ENCODE measurements at places on chromosomes 1 and 21. TPM values are rescaled to one million over a fixed set of nuclear protein-coding genes. Genes with fewer than 3 reads are reported as not detected.

Gene GPR37L1
- total RNA-seq, result not detected

Gene ZFP69B
- total RNA-seq, result 10.4 TPM

Gene DMBX1
- total RNA-seq, result not detected

- no peak for DNase-seq
Measured at GRCh38 chr21:22223385-22223784, 1225.2 kb downstream of the NCAM2 start.

- no peak for DNase-seq
Measured at GRCh38 chr1:18645747-18646090, 15.1 kb downstream of the PAX7 start.

DNA sequence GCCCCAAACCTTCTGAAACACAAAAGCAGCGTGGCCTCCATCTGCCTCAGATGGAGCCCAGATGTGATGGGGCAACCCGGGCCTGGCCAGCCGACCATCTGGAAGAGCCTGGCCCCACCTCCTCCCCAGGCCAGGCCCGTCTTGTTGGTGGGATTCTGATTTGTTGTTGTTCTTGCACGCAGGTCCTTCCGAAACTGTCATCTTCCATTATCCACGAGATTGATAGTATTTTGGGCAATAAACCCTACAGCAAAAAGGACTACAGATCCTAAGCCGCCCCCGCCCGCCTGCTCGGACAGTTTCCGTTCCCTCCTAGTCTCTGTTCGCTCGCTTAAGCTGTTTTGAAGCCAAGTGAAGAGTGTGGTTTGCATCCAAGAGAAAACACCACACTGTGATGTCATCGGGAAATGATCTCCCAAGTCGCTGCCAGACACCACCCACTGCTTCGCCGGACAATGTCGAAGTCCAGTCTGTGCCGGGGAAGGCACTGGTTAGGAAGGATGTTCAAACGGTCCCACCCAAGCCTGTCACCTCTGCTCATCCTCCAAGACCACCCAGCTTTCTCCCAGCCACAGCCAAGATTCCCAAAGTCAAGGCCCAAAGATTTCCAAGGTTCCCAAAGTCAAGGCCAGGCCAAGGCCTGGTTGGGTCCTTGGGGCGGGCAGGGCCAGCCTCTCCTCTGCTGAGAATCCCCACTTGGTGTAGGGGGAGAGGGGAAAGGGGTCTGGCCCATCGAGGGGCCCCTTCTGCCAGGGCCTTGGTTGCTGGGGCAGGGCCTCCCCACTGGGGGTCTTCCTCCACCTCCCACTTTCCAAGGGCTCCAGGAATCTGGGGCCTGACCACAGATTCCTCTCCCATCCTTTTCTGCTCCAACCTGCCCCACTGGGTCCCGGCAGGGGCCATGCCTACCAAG lies 52.9 kb downstream of the KCNAB2 start:
- DNase-seq, result no peak

DNA sequence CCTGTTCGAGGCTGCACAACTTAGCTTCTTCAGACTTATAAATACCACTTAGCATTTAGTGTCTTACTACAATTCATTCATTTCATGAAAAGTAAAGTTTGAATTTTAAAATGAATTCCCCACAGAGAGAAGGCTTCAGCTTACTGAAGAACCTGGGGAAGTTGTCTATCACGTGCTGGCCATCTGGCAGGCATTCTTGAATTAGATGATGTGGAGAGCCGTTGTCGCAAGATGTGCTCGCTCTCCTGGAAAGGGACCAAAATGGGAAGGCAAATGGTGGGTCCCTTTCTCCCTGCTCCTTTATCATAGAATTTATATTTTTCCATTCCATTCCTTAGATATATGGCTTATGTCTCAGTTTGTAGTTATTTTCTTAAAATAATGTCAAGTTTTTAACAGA lies 90.5 kb downstream of the CD247 start:
- no peak for DNase-seq

GRCh38 chr1:22857661-22858060 lies 115.0 kb downstream of the LACTBL1 start:
- DNase-seq, result no peak

- DNase-seq, result no peak
Measured at GRCh38 chr1:145846201-145846612, 777 bp downstream of the NUDT17 start.

DNA sequence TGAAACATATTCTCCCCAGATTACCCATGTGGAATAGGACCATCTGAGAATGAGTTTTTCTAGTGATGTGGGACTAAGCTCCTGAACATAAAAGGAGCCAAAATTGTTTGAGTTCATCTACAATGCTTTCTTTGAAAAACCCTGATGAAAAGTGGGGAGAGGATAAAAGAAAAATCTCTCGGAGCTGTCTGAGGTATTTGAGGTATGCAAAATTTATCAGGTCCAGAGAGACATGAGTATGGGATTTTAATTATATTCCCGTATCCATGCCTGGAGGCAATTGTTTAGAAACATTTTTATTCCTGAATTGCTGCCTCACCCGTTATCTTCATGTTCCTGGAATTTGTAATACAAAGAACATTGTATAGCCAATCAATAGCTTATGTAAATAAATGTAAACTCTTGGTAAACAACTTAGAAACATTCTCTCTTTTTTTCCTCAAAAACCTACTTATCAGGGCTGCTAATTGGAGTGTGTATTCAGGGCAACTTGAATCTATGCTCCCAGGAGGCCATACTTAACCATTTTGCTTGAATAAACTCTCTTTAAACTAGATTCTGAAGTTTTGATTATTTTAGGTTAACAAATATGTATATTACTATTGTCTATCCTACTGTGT lies 109.3 kb upstream of the OLFM3 start:
- no peak for DNase-seq

DNA sequence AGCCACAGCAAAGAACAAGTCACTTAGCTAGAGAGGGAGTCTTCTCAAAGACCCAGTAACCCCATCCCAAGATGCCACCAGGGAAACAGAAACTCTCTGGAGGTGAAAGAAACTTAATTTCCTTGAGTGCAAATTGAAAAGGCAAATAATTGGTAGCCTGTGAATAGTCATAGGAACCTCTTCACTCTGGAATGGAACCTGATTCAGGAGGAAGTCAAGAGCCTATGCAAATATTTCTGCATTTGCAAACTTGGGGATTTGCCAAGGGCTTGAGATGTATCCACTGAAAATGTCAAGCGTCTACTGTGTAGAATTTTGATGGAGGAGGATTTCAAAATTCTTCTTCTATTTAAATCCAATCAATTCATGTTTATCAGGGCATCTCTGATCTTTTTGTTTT lies 5.7 kb downstream of the HIVEP3 start:
- DNase-seq, result no peak

Measured in activated B cell treated with CpG ODN at 0.5 μM for 24 hours (primary cell).